ENCODE measurements at places on chromosomes 2 and 18. TPM values are rescaled to one million over a fixed set of nuclear protein-coding genes. Genes with fewer than 3 reads are reported as not detected.

IL1R2 gene
- total RNA-seq = not detected

G6PC2 gene
- not detected for total RNA-seq

EFHD1 gene
- 3.7 TPM for total RNA-seq

SATB2 gene
- 20.8 TPM for total RNA-seq

SANBR gene
- total RNA-seq = 87.2 TPM

GAREM1 gene
- total RNA-seq = 15.2 TPM

SMYD1 gene
- not detected for total RNA-seq

SERPINB11 gene
- not detected for total RNA-seq

CD8A gene
- total RNA-seq = 1.6 TPM

SLC14A1 gene
- total RNA-seq = 5.1 TPM

DUSP19 gene
- total RNA-seq = 10.6 TPM

SDC1 gene
- 17.1 TPM for total RNA-seq

RALB gene
- 49.4 TPM for total RNA-seq

AQP4 gene
- 549 TPM for total RNA-seq

PSTPIP2 gene
- 2.3 TPM for total RNA-seq

TBR1 gene
- total RNA-seq = 3.9 TPM

PLGLB2 gene
- 1.6 TPM for total RNA-seq

COL4A4 gene
- total RNA-seq = 2.1 TPM

ALK gene
- 21.0 TPM for total RNA-seq

NEB gene
- total RNA-seq = 3.2 TPM

FOXD4L1 gene
- total RNA-seq = 0.69 TPM

NEU2 gene
- not detected for total RNA-seq

SGPP2 gene
- 4.8 TPM for total RNA-seq
